ENCODE measurements at places on chromosomes 3 and 15.

GRCh38 chr15:73927476-73928240 lies 1.4 kb downstream of the LOXL1 start:
- peak; percentile 80 for DNase-seq

DNA sequence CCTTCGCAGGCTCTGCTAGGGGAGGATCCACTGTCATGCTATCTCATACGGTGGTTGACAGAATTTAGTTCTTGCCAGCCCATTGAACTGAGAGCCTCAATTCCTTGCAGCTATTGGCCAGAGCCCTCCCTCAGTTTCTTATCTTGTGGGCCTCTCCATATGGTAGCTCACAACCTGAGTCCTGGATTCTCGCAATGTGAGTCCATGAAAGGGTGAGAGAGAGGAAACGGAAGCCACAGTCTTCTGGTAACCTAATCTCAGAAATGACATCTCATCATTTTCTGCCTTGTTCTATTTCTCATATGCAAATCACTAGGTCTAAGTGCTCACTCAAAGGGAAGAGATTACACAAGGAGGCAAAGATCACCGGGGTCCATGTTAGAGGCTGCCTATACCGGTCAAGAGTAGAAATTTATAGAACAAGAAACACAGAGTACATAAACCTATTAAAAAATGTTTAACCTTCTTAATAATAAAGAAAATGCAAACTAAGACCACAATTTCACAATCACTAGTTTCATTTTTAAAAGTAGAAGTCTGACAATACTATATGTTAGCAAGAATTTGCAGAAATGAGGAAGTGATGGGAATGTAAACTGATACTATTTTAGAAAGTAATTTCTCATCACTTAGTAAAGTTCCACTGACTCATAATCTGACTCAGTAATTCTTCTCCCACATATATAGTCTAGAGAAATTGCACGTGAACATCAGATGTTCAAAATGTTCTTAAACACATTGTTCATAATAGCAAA lies 378.4 kb upstream of the AGTR1 start:
- DNase-seq = no peak

GRCh38 chr3:173173652-173174051 lies 32.6 kb upstream of the SPATA16 start:
- DNase-seq = no peak

- no peak for DNase-seq
Observed at GRCh38 chr3:125633767-125634166, 38.5 kb upstream of the OSBPL11 start.

- no peak for DNase-seq
Observed at GRCh38 chr3:145776782-145777408, 384.1 kb downstream of the PLOD2 start.

DNA sequence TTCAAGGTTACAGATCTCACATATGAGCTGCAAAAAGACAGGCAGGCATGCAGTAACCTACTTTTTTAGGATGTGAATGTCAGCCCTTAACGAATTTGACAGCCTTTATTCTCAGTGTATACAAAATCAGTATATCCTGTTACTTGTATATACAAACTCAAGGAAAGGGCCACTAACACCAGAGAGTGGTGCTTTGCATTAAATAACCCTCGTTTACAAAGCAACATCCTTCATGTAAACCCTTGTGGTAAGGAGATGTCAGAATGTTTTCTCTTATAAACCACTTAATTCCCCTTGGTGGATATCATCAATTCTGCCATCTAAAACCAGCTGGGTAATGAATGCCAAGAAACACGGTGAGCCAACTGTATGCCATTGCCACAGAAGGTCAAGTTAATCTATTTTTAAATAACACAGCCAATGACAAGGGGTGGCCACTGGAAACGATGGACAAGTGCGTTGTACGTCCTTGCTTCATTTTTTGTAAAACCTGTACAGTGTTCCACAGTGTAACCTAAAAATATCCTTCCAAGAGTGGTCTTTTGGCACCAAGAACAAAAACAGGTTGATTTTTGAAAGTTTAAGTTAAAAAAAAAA lies 7.5 kb downstream of the MAGI1 start:
- no peak for DNase-seq

GRCh38 chr3:154023148-154023547 lies 98.0 kb upstream of the ARHGEF26 start:
- no peak for DNase-seq

GRCh38 chr3:171566803-171567422 lies 106.7 kb upstream of the TNIK start:
- peak; percentile 68 for DNase-seq

DNA sequence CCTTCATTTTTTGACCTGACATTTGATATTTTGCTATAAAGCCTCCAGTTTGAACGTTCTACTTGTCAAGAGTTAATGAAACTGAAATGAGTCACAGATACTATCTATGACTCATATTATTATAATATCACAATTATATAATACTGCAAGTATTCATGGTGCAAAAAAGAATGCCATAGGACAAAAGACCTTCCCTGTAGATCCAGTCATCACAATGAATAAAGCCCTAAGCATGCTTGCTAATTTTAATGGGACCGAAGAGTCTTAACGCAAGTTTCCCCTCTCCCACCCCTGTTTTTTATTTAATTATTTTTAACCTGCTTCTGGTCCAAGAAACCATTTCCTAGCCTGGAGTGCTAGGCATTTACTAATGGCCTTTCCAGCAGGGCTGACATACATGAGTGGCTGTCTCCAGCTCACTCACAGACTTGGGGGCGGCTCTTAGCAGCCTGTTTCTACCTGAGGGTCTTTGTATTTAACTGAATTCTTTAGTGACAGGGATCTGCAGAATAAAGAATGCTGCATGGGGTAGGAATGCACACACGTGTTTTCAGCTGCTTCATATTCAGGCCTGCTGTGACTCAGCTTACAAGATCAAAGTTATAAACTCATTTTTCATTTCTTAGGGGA lies 61.2 kb downstream of the THBS1 start:
- no peak for DNase-seq

- DNase-seq = no peak
Observed at GRCh38 chr3:166296179-166296783, 459.1 kb upstream of the BCHE start.

DNA sequence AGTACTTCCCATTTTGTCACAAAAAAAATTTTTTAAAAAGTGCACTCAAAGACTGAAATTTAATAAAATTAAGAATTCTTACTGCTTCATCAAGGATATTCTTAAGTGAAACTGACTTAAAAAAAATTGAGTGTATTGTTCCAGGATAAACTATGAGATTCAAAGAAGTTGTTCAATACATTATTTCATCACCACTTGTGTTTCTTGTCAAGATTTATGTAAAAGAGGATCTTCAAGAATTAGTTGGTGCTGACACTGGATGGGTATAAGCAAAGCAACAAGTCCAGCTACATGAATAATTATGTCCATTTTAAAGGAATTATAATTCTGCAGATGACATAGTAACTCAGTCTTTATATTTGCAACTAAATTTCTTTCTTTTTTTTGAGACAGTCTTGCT lies 4.3 kb upstream of the AP4E1 start:
- DNase-seq = no peak

GRCh38 chr3:16667633-16668032 lies 62.4 kb upstream of the DAZL start:
- DNase-seq = no peak

GRCh38 chr15:79004336-79004735 lies 59.5 kb upstream of the CTSH start:
- DNase-seq = peak; percentile 2

GRCh38 chr3:167936019-167936418 lies 159.7 kb downstream of the GOLIM4 start:
- no peak for DNase-seq
